NCI-H1092 (cell line): ENCODE measurements at places on chromosomes 2 and 18.

DNA sequence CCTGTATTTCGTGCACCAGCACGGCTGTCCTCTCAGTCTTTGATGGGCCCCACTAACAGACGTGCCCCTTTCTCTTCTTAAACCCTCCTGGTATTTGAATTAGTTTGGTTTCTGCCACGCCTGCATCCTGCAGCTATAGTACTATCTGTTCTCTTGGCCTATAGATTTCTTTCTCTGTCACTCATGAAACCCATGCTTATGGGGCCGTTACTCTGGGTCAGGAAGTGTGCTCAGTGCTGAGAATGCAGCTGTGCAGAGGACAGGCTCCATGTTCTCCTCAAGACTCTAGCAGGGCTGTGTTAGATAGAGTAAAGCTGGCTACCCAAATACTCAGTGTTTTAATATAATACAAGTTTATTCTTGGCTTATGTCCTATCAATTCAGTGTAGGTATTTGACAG lies 180.0 kb downstream of the INSIG2 start:
- no peak for DNase-seq

DNA sequence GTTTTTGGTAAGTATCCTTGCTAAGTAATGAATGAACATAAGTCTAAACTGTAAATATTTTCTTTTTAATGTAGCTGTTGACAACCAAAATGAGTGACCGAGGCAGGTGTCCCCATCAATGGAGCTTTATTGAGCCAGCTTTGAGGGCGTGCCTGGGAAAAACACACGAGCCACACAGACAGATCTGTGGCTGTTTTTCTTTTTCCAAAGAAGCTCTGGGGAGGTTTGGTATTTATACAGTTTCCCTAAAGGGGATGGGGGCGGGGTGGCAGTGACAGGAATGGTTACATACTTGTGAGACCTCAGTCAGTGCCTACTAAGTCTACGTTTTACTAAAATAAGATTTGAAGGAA lies 11.2 kb downstream of the DBI start:
- DNase-seq: no peak

DNA sequence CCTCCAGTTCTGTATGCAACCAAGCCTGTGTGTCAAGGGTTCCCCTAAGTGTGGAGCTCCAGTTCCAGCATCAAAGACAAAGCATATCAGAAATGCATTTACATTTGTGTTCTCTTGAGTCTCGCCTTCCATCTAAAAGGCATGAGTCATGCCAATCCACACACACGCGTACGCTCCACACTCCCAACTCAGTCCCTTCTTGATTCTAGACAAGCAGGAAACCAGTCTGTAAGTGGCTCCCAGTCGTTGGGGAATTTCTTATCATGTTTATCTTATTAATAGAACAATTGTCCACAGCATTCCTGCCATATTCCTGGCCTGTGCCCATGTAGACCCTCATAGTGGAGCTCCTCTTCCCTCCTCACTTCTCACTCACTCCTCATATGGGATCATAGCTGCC lies 86.4 kb upstream of the SLC35G4 start:
- no peak for DNase-seq

DNA sequence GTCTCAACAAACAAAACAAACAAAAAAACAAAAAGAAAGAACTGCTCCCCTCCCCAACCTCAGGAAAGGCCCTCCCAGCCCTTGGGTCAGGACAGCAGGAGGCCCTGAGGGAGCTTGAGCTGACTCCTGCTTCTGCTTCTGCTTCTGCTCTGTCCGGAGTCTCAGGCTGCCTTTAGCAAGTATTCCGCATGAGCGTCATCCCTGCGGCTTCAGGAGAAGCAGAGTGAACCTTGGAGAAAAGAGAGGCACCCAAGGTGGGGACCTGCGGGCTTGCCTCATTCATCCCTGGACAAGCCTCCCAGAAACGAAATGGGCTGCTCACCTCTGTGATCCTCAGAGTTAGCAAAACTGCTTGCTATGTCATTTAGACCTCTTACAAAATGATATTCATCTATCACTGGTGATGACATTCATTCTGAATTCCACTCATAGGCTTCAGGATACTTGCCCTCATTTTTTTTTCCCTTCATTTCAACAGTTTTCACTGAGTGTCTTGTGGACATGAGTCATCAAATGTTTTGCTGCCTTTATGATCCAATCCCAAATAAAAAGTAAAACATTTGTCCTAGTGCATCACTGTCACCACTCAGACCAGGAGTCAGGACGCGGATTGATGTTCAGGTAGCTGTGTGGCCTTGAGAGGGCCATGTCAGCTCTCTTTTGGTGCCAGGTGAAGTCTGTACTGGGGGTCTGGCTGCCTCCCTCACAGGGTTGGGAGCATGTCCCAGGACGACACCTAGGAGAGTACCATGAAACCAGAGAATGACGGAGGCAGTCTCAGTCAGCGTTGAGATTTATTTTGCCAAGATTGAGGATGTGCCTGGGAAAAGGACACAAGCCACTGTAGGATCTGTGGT lies 51.7 kb downstream of the IMPA2 start:
- DNase-seq: no peak

DNA sequence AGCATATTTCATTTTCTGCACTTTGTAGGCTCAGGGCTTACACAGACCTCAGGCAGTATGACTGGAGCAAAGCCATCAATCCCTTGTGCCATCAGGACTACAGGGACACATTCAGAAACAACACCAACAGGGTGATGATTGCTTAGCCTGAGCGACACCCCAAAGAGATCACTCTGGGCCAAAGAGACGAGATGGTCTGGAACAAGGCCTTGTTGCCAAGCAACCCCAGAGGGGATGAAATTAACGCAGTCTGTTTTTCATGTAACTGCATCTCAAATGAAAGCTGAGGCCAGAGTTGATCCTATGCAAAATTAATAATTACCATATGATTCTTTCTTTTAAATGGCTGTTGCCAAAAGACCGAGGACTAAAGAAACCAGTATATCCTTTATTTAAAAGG lies 20.2 kb upstream of the B3GNT2 start:
- no peak for DNase-seq
